ENCODE measurements at places on chromosomes 12 and 14. TPM values are rescaled to one million over a fixed set of nuclear protein-coding genes. Genes with fewer than 3 reads are reported as not detected.

The ESRRB gene
- total RNA-seq = not detected

The CDKN1B gene
- 42.2 TPM for total RNA-seq

The FOXN4 gene
- not detected for total RNA-seq

The SLCO1B1 gene
- total RNA-seq = not detected

The WASHC3 gene
- 33.7 TPM for total RNA-seq

The INSM2 gene
- not detected for total RNA-seq

The UTP20 gene
- total RNA-seq = 8.4 TPM

The SLC35F4 gene
- not detected for total RNA-seq
